ENCODE measurements at places on chromosomes 1 and 21. TPM values are rescaled to one million over a fixed set of nuclear protein-coding genes. Genes with fewer than 3 reads are reported as not detected.

DNA sequence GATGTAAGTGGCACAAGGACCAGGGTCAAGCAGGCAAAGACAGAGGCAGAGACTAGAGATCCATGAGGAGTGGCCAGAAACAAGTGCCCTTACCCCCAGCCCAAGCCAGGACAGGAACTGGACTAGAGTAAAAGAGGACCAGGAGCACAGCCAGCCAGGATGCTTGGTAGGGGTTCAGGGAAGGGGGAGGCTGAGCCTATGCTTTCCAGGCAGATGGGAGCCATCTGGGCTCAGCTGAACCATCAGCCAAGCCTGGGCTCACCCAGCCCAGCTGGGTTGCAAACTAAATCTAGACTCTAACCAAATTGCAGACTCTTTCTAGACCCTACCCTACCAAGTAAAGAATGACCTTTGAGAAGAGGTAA is 15.2 kb downstream of the PDZK1IP1 start:
- DNase-seq = peak; percentile 3

- peak; percentile 84 for DNase-seq
These were observed 5.3 kb upstream of the CCDC27 start for GRCh38 chr1:3746830-3747521.

Gene MLLT11
- 2.7 TPM for polyA plus RNA-seq

Gene S100A9
- polyA plus RNA-seq = 66.6 TPM

DNA sequence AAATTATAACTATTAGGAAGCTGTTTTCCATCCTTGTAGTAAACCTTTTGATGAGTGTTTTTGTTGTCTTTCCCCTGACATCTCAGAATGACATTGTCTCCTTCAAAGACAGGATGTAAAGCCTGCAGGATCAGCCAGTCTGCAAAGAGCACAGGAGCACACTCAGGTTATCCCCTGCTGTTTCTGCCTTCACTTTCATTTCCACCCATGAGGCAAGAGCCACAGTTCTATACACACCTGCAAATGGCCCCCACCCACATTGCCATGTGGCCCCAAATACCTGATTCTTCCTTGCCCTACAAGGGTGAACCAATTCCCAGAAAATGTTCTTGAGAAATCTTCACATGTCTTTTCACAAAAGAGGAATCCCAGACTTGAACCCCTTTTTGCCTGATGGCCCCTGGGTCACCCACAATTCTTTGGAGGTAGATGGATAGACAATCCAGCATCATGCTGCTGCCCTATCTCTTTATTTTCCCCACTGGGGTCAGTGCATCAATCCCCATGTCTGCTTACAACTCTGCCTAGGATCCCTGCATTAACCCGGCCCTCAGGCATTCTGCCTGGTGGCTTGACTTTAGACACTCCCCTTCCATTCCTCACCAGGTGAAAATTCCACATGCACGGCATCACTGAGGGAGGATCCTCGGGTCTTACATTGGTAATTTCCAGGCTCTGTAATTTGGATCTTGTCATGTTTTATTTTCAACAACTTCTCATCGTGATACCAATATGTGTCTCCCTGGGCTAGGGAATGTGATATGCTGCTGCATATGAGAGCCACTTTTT is 2.6 kb downstream of the FCRL3 start:
- peak; percentile 51 for DNase-seq

Gene NR5A2
- polyA plus RNA-seq = not detected

Gene HTR6
- not detected for polyA plus RNA-seq

DNA sequence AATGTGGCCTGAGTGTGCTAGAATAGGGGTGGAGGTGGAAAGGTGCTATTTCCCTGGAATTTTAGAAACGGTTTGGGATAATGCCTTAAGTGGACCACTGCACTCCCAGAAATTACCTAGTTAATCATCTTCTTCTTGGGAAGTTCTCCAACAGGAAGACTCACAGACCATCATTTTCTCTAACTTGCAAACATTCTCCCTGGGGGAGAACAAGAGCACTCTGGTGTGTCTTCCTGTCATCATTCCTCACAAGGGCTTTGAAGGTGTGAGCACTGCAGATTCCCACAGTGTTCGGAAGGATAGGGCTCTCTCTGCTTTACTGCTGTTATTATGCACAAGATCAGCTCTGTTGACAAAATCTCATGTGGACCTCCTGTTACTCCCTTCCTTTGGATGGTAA is 54.9 kb upstream of the TSPAN2 start:
- DNase-seq = no peak

DNA sequence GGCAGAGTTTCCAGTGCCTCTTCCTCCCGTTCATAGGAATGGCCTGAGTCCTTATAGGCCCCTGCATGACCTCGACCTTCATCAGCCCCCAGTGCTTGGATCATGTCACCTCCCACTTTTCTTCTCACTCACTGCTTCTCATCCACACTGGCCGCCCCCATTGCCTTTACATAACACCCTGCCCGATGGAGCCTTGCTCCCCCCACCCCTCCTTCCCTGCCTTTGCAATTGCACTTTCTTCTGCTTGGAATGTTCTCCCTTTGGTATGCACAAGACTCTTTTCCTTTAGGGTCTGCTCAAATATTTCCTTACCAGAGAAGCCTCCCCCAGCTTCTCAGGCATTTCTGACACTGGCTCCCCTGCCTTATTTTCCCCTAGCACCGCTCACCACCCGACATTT is 125.2 kb upstream of the KCNJ6 start:
- DNase-seq = no peak

DNA sequence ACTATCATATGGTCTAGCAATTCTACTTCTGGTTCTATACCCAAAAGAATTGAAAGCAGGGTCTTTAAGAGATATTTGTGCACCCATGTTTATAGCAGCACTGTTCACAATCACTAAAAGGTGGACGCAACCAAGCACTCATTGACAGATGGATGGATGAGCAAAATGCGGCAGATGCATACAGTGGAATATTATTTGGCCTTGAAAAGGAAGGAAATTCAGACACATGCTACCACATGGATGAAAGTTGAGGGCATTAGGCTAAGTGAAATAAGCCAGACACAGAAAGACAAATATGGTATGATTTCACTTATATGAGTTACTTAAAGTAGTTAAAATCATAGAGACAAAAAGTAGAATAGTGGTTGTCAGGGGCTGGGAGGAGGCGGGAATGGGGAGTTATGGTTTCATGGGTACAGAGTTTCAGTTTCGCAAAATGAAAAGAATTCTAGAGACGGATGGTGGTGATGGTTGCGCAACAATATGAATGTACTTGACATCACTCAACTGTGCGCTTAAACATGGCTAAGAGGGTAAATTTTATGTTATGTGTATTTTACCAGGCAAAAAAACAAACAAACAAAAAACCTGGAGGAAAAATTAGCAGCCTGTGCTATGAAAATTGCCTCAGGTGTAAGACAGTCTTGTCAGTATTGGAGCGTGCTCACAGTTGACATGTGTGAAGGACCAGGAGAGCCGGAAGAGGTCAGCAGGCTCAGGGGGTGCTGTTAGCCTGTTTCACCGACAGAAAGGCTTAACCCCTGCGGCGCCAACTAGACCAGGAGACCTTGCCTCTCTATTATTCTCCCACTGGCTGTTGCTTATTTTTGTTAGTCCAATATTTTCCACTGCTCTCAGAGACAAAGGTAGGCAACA is 26.5 kb downstream of the CD247 start:
- DNase-seq = no peak

Gene CELA2B
- polyA plus RNA-seq = not detected

DNA sequence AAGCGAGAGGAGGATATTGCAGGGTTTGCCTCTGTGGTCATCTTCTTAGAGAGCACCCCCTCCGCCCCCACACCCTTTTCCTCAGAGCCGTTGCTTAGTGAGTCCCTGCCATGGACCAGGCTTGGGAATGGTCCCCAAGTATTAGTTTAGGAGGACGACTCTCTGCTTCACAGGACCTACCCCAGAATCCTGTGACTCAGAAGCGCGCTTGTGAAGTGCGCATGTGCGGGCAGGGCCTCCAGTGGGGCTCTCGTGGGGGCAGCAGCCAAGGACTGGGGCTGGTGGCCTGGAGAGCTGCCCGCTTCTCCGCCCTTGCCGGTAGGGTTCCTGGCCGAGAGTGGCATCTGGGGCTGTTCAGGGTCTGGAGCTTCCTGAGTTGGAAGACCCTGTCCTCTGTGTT is 37.3 kb upstream of the HMGN1 start:
- DNase-seq = no peak

- DNase-seq = no peak
These were observed 18.1 kb upstream of the SLC26A9 start for GRCh38 chr1:205961405-205961804.

GRCh38 chr1:180435566-180435965 is 66.8 kb downstream of the ACBD6 start:
- no peak for DNase-seq

DNA sequence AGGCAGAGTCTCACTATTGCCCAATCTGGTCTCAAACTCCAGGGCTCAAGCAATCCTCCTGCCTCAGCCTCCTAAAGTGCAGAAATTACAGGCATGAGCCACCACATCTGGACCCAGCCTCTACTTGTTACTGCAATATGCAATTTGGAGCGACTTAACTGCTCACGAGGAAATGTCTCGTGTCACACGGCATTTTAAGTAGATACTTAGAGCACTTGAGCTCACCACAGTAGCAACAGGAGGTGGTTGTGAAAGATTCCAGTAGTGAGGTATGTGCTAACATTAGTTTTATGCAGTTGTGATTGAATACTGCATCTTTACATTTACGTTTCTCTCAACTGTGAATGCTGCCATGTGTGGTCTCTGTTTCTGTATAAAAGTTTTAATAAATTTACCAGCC is 5.8 kb upstream of the NDUFV3 start:
- no peak for DNase-seq

DNA sequence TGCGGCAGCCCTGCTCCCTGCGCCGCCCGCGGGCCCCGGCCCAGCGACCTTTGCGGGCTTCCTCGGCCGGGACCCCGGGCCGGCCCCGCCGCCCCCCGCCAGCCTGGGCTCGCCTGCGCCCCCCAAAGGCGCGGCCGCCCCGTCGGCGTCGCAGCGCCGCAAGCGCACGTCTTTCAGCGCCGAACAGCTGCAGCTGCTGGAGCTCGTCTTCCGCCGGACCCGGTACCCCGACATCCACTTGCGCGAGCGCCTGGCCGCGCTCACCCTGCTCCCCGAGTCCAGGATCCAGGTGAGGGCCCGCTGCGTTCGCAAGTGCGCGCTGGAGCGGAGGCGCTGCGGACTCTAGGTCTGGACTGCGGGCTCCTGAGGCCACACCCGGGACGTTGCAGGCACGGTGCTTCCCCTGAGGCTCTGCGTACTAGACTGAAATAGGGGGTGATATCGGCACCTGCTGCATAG is 351 bp downstream of the MIXL1 start:
- peak; percentile 71 for DNase-seq

GRCh38 chr1:246677842-246678241 is 46.4 kb upstream of the SCCPDH start:
- DNase-seq = no peak

Gene PTP4A2
- polyA plus RNA-seq = 78.2 TPM

DNA sequence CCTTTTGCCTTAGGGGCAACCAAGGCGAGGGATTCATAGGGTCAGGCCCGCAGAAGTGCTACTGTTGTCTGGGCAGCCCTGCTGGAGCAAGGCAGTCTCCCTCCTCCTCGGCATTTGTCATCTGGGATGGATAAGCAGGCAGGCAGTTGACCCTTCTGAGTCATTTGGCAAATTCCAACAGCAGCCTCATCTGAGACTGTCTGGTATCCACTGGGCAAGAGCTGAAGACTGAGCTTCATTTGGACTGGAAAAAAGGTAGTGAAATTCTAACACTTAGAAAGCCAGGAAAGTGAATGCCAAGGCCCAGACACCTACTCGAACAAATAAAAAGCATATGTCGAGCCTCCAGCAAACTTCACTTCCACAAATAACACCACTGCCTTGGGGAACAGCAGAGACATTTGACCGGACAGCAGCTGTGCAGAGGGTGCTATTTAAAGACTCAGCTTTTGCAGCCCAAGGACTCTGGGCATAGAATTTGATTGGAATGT is 4.0 kb upstream of the ZBTB40 start:
- no peak for DNase-seq

DNA sequence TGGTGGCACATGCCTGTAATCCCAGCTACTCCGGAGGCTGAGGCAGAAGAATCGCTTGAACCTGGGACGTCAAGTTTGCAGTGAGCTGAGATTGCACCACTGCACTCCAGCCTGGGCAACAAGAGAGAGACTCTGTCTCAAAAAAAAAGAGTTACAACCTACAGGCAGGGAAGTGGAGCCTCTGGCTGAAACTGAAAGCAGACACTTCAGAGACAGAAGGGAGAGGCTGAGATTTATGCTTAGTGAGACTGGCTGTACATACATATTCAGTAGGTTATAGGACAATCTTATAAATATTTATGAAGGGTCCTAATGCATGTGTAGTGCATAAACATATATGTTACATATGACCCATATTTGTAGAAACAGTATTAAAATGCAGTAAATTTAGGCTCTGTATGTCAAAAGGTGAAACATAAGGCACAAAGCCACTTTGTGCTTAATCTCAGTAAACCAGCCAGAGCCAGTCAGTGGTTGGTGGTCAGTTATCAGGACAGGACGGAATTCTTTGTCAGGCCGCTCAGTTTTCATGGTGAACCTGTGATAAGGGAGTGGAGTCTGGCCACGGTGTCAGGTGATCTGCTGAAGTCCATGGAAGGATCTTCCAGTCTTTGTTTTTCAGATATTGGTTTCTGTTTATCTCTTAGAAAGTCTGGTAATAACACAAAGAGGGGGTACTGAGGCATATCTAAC is 13.7 kb downstream of the RHEX start:
- peak; percentile 72 for DNase-seq

DNA sequence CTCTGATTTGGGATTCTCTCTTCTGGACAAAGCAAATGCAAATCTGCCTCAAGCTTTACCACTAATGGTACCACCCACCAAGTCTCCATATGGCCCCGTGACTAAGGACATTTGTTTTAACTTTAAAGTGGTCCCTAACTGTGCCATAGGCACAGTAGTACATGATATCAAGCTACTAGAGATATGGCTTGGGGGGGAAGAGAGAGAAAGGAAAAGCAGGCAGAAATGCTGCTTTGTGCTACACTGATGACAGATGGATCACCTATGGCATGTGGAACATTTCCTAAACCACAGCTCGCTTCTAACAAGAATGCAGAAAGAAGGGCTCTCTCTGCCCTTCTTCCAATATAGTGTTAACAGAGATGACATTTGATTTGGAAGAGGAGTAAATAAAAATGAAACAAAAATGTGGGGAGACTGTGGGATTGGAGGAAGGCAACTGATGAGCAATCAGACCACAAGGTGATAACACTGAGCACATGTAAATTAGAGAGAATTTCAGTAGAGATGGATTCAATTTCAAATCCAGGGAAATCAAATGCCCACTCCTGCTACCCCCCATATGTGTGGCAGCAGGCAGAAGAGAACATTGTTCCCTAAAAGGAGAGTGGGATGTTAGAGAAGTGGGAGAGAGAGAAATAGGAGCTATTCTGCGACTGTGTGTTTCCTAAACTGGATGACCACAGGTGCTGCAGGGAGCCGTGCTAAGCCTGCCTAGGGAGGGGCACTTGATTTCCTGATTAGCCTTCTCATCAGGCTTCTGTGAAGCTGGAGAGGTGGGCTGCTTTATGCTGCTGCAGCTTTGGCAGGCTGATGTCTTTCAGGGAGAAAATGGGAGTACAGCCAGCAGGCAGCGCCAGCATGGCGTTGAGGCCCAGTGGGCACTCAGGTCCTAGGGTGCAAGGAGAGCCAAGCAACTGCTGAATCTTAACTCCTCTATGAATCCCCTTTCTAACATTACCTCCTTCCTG is 75.3 kb downstream of the ZNF648 start:
- DNase-seq = no peak

Gene BLACAT1
- not detected for polyA plus RNA-seq

Gene ETV3L
- polyA plus RNA-seq = not detected

- DNase-seq = peak; percentile 27
These were observed 94.3 kb upstream of the GALNT2 start for GRCh38 chr1:229972600-229973296.

- peak; percentile 28 for DNase-seq
These were observed 3.1 kb downstream of the KIFAP3 start for GRCh38 chr1:170071378-170071777.

GRCh38 chr1:199856216-199856780 is 171.2 kb upstream of the NR5A2 start:
- no peak for DNase-seq

Data from B cell (primary cell).